ENCODE measurements at places on chromosomes 2 and 18.

DNA sequence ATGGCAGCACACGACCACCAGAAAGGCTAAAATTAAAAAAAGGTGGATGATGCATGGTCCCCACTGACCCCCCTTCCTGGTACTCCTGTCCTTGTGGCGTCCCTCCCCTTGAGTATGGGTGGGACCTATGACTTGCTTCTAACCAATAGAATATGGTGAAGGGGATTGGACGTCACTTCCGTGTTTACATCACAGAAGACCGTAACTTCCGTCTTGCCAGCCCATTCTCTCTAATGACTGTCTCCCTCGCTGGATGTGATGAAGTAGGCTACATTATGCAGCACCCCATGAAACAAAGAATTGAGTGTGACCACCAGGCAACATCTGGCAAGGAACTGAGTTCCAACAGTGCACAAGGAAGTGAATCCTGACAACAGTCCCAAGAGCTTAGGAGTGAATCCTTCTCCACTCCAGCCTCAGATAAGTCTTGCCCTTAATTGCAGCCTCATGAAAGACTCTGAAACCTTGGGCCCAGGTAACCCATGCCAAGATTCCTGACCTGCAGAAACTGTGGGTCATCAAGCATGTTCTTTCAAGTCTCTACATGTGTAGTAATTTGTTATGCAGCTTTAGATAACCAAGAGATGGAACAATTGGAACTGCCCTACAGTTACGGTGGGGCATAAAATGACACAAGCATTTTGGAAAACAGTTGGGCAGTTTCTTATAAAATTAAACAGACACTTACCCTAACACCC is 80.1 kb upstream of the NPAS2 start:
- DNase-seq = no peak

- no peak for DNase-seq
Observed at GRCh38 chr2:170148161-170148560, 29.8 kb upstream of the MYO3B start.

- no peak for DNase-seq
Observed at GRCh38 chr2:84969511-84970209, 1.3 kb upstream of the KCMF1 start.

DNA sequence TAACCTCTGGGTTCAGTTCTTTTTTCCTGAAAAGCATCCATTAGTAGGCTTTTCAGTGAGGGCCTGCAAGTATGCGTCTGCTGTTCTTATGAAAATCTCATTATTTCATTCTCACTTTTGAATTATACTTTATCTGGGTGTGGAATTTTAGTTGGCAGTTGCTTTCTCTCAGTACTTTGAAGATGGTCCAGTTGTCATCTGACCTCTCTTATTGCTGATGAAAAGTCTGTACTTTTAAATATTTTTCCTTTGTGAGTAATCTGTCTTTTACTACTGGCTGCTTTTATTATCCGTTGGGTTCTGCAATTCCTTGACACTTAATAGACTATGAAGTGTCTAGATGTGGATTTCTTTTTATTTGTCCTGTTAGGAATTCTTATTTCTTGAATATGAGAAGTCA is 307.8 kb downstream of the CYP26B1 start:
- no peak for DNase-seq

GRCh38 chr2:130370490-130370889 is 14.6 kb downstream of the PTPN18 start:
- DNase-seq = no peak

DNA sequence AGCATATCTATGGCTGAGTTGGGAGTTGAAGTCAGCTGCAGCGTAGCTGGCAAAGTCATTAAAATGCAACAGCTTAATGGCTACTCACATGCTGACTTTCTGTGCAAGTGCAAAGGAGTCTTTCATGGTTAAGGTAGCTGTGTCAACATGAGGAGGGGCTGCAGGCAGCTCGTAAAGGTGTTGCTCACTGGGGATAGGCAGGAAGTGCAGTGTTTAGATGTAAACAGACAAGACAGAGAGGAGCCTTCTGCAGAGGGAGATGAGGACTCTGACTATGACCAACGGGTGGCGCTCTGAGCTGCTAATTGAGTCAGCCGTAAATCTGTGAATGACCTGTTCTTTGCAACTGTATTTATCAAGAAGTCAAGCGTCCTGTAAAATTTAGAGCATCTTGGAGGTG is 22.3 kb upstream of the CAVIN2 start:
- no peak for DNase-seq

GRCh38 chr18:45825258-45826044 is at the start of gene SIGLEC15:
SIGLEC15 (plus strand) TSS chr18:45825675; CDS start chr18:45825729, 54 bp downstream.
- DNase-seq = no peak

GRCh38 chr2:128438091-128438490 is 119.4 kb upstream of the HS6ST1 start:
- DNase-seq = no peak

DNA sequence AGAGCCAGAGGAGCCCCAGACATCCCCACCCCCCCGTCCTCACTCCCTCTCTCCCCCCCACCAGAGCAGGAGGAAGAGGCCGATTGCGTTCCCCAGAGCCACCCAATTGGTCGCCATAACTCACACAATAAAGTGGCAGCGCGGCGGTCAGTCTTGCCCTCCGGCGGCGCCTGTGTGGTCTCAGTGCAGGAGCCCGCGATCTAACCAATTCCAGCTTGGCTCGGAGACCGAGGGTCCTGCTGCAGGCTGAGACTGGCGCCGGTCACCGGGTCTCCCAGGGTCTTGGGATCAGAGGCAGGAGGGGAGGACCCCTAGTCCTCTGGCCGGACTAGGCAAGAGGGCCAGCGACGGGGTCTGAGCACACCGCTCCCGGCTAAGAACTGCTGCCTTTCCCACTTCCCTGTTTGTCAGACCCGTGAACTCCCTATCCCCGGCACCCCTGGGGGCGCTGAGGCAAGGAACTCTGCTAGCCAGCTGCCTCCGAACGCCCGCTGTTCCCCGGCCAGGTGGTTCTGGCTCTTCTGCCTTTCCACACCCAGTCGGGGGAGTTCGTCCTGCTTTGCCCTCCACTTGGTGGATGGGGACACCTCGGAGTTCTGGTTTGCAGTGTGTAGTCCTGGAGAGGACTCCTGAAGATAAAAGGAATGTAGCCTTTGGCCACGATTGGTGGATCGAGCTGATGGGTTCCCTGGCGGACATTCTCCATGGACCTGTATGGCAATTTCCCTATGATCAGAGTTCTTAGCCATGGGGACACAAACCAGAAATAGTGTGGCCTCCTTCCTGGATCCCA is 1.0 kb upstream of the HOXD12 start:
- no peak for DNase-seq

GRCh38 chr2:228374741-228375140 is 193.3 kb upstream of the SPHKAP start:
- DNase-seq = no peak

GRCh38 chr2:63654959-63655358 is 66.2 kb downstream of the MDH1 start:
- DNase-seq = no peak

GRCh38 chr2:183416753-183417152 is 292.5 kb downstream of the NUP35 start:
- no peak for DNase-seq

GRCh38 chr18:31050635-31051034 is 8.1 kb upstream of the DSC3 start:
- no peak for DNase-seq

- DNase-seq = no peak
Observed at GRCh38 chr18:77131652-77132368, 773 bp downstream of the MBP start.

DNA sequence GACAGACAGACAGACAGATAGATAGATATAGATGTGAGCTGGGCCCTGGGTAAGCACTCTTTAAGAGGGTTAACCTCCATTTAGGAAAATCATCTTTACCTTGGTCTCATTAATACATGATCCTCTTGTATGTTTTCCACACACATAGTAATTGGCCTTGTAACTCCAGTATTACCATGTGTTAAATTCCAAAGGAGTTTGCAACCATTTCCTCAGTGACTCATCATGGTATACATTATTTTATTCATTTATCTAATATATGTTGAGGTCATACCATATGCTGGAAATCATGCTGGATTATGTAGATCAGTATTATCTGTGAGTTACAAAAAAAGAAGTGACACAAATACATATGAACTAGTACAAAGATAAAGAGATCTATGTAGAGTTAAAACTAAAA is 504.3 kb downstream of the DCC start:
- no peak for DNase-seq

DNA sequence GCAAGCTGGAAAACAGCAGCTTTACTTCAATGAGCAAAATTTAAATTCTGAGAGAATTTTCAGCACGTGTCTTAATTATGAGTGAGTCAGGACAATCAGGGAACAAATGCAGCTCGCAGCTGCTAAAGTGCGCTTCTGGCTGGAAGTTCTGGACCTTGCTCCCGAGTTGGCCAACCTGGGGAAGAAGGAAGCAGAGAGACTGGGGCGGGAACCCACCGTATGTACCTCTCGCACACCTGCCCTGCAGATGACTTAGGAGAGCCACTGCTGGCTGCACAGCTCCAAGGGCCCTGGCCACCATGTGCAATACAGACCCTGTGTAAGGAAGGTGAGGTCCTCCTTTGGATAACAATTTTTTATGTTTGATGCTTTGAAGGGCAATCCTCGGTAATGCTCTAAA is 42.4 kb downstream of the REEP1 start:
- DNase-seq = no peak

DNA sequence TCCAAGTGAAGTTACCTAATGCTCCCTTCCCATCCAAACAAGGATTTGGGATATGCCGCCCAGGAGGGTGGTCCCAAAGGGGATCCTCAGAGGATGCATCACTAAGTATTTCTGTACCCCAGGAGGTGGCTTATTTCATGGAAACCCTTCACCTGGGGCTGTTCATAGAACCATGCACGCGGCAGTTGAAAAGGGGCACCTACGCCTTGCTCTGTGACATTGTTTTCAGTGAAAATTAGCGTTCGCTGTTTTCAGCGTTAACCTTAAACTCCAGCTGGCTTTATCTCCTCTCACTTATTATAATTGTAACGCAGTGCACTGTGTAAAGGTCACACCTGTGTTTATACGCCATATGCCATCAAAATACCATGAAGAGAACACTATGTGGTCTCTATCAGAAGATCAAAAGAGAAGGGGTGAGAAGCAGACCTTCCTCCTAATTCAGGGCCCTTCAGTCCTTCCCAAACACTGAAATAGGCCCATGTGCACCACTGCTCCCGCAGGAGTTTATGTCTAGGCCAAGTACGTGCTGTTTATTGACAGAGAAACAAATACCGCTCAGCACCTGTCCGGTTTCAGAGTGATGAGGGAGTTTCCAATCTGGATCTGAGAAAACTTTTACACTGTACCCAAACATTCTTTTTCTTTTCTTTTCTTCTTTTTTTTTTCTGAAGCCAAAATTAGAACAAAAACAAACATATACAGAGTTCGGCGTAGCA is 162.1 kb downstream of the BCL2 start:
- no peak for DNase-seq

DNA sequence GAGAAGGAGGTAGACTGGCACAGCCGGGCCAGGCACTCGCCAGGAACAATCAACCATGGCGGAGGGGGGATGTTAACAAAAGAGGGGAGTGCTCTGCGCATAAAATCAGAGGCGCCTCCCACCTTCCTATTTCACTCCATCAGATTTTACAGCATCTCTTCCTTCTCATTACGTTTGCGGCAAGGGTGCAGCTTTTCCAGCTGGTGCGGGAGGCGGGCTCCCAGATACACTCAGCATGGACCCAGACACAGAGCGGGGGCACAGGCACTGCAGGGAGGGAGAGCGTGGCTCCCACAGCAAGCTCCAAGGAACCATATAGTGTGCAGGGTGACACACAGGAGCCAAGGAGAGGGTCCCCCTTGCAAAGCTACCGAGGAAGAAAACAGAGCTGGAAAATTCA is 176.3 kb downstream of the EIPR1 start:
- no peak for DNase-seq

- DNase-seq = peak; percentile 5
Observed at GRCh38 chr2:48946449-48947048, 191.0 kb upstream of the LHCGR start.

GRCh38 chr2:13572466-13572865 is 855.7 kb downstream of the TRIB2 start:
- DNase-seq = no peak

GRCh38 chr2:152402780-152403759 is 68.1 kb downstream of the FMNL2 start:
- DNase-seq = no peak

DNA sequence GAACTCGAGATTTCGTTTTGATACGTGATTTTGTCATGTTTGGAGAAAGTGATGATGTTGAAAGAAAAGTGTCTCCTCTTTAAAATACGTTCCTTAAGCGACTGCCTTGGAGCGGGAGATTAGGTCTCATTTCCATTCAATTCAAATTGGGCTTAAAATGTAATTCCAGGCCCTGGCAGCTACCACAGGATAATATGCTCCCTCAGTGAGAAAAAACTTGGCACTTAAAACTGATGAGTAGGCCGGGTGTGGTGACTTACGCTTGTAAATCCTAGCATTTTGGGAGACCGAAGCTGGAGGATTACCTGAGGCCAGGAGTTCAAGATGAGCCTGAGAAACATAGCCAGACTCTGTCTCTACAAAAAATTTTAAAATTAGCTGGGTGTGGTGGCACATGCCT is 146.3 kb upstream of the L3MBTL4 start:
- no peak for DNase-seq

- no peak for DNase-seq
Observed at GRCh38 chr18:63087421-63088230, 231.9 kb downstream of the BCL2 start.

GRCh38 chr2:109171444-109172334 is 42.7 kb downstream of the SH3RF3 start:
- DNase-seq = no peak

DNA sequence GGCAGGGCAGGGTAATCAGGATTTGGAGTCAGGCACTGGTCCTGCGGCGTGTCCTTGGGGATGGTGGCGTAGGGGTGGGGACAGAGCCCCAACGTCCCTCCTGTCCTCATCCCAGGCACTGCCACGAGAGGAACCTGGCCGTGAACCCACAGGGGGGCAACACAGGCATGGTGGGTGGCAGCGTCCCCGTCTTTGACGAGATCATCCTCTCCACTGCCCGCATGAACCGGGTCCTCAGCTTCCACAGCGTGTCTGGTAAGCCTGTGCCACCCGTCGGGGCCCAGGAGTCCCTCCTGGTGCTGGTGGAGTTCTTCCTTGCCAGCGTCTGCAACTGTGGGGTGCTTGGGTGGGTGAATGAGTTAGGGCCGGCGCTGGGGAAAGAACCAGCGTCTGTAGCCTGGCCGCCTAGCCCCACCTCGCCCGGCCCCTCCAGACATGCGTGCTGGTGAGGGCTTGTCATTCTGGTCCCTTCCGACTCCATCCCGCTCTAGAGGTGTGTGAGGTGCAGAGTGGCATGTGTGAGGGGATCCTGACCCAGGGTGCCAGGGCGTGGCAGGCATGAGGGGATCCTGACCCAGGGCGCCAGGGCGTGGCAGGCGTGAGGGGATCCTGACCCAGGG is 8.0 kb downstream of the D2HGDH start:
- no peak for DNase-seq

DNA sequence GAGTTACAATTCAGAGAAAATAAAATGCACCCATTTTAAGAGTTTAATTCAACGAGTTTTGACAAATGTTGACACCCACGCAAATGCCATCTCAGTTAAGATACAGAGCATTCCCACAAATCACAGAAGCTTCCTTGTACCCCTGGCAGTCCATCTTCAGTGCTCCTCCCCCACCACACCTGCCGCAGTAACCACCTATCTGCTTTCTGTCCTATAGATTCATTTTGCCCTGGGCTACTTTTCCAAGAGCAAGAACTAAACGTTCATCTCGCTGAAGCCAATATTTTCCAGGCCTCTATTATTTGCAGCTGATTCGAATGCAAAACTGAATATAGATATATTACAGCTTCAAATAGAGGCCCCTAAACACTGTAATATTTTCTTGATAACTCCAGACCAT is 13.4 kb upstream of the HPCAL1 start:
- DNase-seq = no peak

Data from activated naive CD4-positive, alpha-beta T cell (primary cell).